ENCODE measurements at places on chromosomes 5 and 9. TPM values are rescaled to one million over a fixed set of nuclear protein-coding genes. Genes with fewer than 3 reads are reported as not detected.

The LPAR1 gene
- 12.7 TPM for total RNA-seq

The CDX1 gene
- total RNA-seq, result not detected

The HEMGN gene
- not detected for total RNA-seq

The INSL4 gene
- not detected for total RNA-seq

DNA sequence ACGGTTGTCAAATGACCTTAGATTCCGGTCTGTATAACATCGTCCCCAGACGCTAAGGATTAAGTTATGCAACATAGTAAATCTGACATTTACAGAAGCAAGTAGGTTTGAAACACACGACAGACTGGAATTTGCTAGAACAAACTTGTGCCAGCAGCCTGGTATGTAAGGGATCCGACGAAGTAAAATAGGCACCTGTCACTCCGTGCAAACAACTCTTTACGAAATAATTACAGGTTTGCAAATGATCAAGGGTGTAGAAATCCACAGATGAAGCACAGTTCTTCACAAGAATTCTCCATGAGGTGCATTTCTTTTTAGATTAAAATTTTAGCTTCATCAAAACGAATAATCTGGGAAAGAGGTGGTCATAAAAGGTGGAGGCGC lies 508 bp downstream of the MOCS2 start:
- no peak for DNase-seq

- no peak for DNase-seq
Measured at GRCh38 chr5:150001660-150002486, 1.3 kb downstream of the HMGXB3 start.

- DNase-seq, result no peak
Measured at GRCh38 chr5:82591021-82591515, 312.9 kb upstream of the RPS23 start.

GRCh38 chr9:100228352-100228869 lies 124.3 kb downstream of the TEX10 start:
- DNase-seq, result no peak

- no peak for DNase-seq
Measured at GRCh38 chr9:135602789-135603481, 36.4 kb downstream of the GLT6D1 start.

DNA sequence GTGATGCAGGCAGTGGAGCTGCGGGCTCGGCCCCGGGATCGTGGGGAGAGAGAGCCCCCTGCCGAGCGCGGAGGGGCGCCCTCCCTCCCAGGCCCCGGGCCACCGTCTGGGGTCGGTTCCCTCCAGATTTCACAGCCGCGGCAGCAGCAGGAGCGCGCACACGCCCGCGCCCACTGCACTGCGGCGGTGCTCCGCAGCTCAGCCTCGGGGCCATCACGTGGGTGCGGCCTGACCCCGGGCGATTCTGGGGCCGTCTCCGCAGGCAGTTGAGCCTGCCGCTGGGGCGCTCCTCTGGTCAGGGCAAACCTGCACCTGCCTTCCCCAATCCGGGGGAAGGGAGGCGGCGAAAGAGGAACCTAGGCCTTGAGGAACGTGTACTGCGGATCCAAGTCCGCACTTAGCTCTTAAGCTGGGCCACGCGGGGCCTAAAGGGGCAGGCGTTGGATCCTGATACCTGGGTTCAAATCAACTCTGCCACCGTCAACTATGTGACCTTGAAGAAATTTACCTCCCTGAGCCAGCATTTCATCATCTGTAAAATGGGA lies 9.4 kb upstream of the DELE1 start:
- DNase-seq, result peak; percentile 73

- no peak for DNase-seq
Measured at GRCh38 chr9:8734760-8735159, 935.2 kb upstream of the DMAC1 start.

DNA sequence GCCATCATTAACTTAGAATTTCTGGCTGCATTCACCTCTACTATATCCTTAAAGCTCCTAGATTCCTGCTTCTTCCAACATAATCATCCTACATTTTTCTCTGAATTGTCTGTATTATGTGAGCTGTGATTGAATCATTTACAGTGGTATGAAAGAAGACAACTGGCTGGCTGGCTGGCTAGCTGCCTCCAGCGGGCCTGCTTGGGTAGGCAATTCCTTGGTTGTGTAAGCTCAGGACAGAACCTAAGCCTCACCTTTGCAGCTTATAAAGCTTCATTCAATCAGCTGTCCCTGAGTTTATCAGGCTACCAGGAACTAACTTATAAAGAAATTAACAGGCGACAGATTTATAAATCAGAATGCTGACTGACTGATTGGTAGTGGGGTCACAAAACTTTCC lies 162.7 kb upstream of the NR3C1 start:
- DNase-seq, result no peak

DNA sequence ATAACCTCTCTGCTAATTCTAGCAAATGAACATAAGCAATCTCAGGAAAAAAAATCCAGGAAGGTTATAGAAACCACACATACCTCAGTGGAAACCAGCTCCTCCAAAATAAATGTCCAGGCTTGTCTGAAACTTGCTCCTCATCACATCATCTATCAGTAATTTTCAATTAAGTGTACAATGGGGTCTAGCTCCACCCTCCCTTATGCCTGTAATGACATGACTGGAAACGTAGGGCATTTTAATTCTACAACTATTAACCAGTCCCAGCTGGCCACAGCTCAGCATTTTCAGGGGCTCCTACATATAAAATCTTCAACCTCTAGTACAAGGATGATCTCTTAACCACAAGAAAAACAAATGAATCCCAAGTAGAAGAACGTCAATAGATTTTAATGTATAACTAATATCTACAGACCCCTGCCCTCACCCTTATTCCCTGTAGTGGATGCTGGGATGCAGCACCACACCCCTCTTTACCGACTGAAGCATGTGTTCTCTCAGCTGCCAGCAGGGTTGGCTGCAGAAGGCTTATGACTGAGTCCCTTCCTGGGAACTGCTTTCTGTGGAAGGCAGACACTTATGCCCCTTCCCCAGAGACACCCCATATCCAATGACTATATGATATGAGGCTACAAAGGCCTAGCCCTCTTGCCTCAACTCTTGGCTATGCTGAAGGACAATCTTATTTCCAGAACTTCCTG lies 6.8 kb downstream of the TSSK1B start:
- DNase-seq, result no peak

Measured in Right ventricle myocardium superior (tissue), 1 donor.